Activated CD4-positive, alpha-beta T cell treated with anti-CD3 and anti-CD28 coated beads for 36 hours (primary cell): ENCODE measurements at places on chromosomes 7 and 10. TPM values are rescaled to one million over a fixed set of nuclear protein-coding genes. Genes with fewer than 3 reads are reported as not detected.

Gene SKIDA1
- total RNA-seq, result 0.32 TPM

Gene ALOX5
- total RNA-seq, result 0.26 TPM

Gene CELF2
- total RNA-seq, result 119 TPM

GRCh38 chr7:157244516-157245294 is 92.1 kb upstream of the DNAJB6 start:
- no peak for DNase-seq

- DNase-seq, result peak; percentile 26
Observed at GRCh38 chr10:123134343-123134914, 1.3 kb upstream of the HMX3 start.

DNA sequence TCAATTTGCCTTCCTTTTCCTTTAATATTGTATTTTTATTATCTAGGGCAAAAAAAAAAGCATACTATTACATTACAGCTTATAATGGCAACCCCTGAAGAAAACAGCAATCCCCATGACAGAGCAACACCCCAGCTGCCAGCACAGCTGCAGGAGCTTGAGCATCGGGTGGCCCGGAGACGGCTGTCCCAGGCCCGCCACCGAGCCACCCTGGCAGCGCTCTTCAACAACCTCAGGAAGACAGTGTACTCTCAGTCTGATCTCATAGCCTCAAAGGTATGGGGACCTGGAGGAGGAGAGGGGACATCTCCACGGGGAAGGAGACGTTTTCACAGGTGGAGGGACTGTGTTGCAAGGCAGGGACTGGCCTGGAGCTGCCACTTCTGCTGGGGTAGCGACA is 6.8 kb downstream of the STRA8 start:
- DNase-seq, result no peak

GRCh38 chr10:120108916-120109315 is 216.4 kb downstream of the SEC23IP start:
- DNase-seq, result no peak
